ENCODE measurements at places on chromosomes 5 and 9.

DNA sequence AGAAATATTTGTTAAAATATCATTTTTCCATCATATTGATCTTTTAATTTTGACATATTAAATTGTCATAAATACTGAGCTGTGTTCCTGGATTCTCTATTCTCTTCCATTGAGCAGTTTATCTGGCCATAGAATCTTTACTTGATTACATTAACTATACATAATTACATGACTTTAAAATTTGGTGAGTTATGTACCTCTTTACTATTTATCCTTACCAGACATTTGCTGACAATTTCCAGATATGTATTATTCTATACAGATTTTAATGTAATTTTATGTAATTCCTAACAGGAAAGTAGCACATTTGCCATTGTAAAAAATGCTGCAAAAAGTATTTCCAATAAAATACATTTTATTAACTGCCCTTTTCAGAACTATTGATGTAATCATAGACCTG is 770.3 kb downstream of the KCTD16 start:
- no peak for DNase-seq

GRCh38 chr5:164578401-164578800 is 1073.0 kb downstream of the MAT2B start:
- no peak for DNase-seq

GRCh38 chr5:32942225-32942989 is 231.3 kb downstream of the NPR3 start:
- DNase-seq = no peak

DNA sequence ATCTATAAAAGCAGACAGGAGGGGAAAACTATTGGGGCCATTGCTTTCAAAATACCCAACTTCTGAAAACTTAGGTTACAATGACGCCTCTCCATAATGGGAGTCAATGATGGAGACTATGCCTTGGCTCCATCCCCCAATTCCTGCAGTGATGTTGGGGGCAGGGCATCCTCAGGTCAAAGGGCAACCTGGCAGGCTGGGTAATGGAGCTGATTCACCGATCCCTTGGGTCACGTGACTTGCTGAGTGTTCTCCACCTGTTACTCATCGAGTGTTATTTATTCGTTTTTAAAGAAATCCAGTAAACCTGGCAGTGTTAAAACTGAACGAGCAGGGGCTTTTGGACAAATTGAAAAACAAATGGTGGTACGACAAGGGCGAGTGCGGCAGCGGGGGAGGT is 244.4 kb downstream of the FAM114A2 start:
- no peak for DNase-seq

DNA sequence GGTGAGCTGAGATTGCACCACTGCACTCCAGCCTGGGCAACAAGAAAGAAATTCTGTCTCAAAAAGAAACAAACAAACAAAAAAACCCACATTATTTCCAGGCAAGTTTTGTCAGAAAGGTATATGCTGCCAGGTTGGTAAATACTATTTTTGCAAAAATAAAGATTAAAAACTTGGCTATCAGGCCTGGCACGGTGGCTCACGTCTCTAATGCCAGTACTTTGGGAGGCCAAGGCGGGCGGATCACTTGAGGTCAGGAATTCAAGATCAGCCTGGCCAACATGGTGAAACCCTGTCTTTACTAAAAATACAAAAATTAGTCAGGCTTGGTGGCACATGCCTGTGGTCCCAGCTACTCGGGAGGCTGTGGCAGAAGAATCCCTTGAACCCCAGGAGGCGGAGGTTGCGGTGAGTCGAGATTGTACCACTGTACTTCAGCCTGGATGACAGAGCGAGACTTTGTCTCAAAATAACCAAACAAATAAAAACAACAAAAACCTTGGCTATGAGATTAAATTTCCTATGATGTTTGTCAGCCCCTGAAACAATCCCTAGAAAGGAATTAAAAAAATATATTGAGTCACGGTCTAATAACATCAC is 22.7 kb downstream of the AGXT2 start:
- no peak for DNase-seq

DNA sequence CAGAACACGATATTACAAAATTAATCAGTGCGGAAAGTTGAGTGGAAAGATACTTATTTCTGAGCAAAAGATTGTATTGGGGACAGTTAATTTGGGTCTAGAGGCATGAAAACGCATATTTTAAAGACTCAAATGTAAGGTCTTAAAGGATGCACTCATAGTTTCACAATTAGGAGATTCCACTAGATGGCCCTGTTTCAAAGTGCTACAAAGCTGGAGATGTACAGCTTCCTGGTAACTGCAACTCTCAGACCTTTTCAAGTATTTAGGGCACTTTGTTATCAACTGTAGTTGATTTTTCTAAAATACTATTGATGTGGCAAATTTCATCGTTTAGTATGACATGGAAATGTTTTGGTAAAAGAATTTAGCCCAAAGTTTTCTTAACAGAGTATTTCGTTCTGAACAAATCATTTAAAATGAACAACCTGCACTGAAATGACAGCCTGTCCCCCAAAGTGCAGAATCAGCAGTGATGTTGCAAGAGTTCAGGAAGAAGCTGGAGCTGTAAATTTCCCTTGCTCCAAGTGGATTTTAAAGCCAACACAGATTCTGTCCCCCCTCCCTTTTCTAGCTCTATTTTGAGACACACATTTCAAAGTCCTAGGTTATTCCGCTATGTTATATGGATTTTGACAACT is 16.2 kb upstream of the NDUFB6 start:
- DNase-seq = no peak

DNA sequence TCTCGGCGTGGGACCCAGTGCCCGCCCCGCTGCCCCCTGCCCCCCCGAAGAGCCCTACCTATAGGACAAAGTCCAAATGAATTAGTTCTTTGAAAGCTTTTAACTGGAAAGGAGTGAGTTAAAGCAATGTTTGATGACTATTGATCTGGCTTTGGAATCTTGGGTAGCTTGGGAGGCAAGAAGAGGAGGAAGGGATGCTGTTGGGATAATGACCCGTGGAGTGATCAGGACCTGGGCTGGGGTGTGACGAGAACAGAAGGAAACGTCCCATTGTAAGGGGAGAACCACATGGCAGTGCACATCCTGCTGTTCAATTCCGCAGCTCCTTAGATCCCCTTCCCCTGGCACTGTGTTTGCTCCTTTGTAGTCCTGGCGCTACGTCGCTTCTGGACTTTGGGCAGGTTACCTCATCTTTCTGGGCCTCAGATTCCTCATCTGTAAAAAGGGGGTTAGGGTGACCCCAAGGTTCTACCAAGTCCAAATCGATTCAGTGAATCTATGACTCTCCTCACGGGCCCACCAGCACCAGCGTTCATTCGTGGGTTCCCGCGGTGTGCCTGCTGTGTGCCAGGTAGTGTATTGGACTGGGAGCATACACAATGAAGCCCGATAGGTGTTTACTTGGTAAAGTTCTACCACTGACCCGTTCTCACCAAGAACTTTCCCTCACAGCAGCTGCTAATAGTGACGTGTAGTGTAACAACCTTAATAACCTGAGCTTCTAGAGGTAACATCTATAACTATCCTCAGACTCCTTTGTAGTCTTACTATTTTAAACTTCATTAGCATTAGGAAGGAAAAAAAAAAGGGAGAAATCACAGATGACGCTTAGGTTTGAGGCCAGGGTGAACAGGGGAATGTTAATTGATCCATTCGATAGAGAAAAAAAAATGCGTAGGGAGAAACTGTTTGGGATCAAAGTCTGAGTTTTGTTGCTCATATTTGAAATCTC is 1.1 kb upstream of the NADK2 start:
- DNase-seq = no peak

- DNase-seq = no peak
Observed at GRCh38 chr9:112731971-112732370, 14.1 kb upstream of the INIP start.

- DNase-seq = no peak
Observed at GRCh38 chr9:114968671-114969070, 38.3 kb upstream of the TNFSF8 start.

GRCh38 chr5:178108446-178108845 is 4.9 kb upstream of the N4BP3 start:
- no peak for DNase-seq

DNA sequence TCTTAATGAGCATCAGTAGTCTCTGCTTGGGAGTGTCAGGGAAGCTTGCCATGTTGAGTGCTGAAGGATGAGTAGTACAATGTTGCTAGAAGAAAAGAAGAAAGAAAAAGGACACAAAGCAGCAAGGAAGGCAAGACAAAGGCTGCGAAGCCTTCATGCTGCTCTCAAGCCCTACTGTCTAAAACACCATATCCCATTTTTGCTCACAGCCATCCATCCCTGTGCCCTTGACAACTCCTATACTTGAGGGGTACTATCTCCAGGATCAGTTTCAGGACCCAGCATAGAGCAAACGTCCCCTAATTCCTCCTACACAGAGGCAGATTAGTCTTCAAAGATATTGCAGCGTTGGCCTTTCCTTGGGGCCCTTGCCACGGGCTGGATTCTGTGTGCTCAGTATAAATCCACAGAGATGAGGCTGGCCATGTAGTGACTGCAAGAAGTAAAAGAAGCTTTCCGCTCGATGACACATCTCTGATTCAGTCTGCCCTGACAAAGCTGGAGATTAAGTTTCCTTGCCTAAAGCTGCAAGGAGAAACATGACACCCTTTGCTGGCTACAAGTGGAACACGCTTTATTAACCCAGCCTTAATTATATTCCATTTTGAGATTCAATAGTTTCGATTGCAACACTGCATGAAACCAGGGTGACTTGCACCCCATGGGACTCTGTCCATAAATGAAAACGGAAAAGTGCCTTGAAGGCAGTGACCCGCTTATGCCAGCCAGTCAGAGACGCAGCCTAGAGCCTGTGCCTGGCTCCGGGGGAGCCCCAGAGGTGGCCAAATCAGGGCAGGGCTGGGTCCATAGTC is 304.6 kb downstream of the ACTL7B start:
- no peak for DNase-seq
